ENCODE measurements at places on chromosomes 4 and X.

- no peak for DNase-seq
These were observed 263.7 kb upstream of the ETNPPL start for GRCh38 chr4:109026588-109026987.

DNA sequence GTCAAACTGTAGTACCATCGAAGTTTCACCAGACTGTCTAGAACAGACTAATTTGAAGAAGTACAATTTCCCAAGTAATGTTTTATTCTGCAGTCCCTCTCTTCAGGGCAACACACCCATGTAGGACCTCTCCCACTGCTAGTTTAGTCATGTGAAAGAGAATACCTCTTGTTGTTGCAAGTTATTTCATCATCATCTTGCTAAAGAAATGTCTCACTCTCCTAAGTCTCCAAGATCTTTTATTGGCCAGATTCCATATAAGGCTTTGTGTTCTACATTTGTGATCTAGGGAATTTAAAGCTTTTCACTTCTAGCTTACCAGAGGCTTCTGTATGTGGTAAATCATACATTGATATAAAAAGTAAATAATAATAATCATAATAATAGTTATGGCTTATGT lies 745.3 kb upstream of the MAGEB2 start:
- DNase-seq: no peak

DNA sequence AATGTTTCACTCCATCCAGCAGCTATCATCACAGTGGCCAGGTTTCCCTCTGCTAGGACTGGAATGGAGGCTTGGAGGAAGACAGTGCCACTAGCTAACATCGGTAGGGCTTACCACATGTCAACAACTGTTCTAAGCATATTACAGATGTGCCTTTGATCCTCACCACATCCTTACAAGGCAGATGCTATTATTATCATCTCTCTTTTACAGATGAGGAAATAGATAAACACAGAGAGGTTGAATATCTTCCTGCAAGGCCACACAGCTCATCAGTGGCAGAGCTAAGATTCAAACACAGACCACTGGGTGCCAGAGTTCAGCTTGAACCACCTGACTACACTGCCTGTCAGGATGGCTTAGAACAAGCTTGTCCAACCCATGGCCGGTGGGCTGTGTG lies 47.4 kb downstream of the MAMLD1 start:
- DNase-seq: no peak

DNA sequence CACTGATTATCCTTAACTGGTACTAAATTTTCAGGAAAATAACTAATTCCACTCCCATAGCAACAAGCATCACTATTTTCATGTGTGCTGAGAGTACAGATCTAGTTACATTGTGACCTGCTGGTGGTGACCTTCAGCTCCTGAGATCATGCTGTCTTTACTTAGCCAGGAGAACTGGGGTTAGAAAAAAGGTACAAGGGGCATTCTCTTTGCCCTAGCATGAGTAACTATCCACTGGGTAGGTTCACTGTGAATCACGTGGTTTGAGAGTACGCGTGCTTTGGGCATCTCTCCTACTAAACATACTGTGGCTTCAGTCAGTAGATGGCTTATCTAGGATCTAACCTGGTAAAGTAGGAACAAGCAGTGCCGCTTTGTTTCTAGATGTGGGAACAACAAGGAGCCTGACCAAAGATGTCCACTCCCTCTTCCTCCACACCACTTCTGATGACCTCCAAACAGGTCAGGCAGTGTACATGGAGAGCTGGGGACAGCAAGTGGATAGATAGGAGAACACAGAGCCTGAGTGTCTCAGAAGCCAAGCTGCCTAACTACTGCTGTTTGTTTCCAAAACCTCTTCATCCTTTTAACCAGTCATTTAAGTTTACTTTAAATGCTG lies 90.2 kb downstream of the CBR4 start:
- no peak for DNase-seq

GRCh38 chr4:128862608-128863311 lies 53.3 kb downstream of the JADE1 start:
- DNase-seq: no peak

DNA sequence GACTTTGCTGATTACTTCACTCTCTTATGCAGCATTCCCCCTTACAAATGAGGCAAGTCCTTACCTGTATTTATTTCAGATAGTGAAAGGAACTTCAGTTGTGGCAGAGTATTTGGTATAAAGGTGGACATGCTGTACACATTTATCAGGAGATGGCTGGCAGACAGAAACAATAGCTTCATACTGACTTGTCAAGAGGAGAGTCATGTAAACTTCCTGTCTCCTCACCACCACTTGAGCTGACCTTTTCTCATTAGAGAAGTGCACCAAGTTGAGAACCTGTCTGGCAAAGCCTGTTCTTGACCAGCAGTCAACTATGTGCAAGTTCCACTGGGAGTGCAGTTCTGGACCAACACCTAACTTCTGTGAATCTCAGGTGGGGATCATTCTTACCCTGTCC lies 80.8 kb downstream of the LARP1B start:
- DNase-seq: no peak

- no peak for DNase-seq
These were observed 1052.5 kb upstream of the LCORL start for GRCh38 chr4:19074036-19074435.

DNA sequence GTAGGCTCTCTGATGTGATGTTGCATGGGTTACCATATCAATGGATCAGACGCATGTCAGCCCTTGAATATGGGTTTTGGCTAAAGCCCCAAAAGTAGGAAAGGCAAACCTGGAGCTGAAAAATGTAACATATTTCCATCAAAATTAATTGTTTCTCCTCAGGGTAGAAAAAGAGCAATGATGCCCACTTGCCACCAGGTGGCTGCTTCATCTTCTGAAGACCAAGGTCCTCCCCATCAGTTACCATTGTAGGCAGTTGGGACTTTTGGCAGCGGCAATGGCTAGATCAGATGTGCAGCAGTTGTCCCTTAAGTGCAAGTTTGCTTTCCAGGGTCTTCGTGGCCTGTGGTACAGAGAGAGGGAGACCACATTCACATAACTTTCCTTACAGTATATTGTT lies 118.2 kb downstream of the NAF1 start:
- no peak for DNase-seq
